H4 (cell line): ENCODE measurements at places on chromosomes 4 and X. TPM values are rescaled to one million over a fixed set of nuclear protein-coding genes. Genes with fewer than 3 reads are reported as not detected.

The ABLIM2 gene
- 0.29 and 0.43 TPM in 2 replicates for total RNA-seq

GRCh38 chr4:59063015-59063720 is 1953.0 kb upstream of the IGFBP7 start:
- no peak for DNase-seq

GRCh38 chr4:123671636-123672404 is 275.2 kb downstream of the SPRY1 start:
- DNase-seq = no peak

DNA sequence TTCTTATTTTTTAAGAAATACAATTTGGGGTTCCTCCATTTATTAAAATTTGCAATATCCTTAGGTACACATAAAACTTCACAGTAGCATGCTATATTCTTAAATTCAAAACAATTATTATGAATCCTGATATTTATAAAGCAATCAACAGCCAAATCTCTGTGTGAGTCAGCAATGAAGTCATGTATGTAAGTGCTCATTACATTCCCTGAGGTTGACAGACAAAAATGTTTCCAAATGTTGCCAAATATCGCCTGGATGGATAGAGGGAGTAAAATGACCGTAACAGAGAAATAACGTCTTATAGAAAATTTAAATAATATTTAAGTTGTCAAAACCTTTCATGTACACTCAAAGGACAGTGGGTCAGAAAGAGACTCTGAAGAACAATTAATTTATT is 220.0 kb downstream of the PCDH18 start:
- DNase-seq = no peak

DNA sequence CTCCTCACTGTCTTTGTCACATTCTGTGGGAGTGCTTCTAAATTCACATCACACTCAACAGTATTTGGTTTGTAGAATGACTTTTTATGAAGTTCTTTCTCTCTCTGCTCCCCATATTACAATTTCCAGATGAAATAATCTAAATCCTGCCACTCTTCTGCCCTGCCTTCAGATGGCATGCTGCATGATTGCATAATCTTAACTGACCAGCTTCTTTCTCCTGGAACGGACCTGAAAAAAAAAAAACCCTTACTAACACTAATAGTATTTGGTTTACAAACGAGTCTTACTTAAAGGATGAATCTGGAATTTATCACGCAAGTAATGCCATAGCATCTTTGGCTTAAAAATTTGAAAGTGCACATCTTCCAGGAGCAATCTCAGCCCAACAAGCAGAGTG is 272.3 kb downstream of the NAF1 start:
- no peak for DNase-seq

- peak; percentile 5 for DNase-seq
These were observed 1538.2 kb downstream of the TECRL start for GRCh38 chr4:62871078-62871477.

DNA sequence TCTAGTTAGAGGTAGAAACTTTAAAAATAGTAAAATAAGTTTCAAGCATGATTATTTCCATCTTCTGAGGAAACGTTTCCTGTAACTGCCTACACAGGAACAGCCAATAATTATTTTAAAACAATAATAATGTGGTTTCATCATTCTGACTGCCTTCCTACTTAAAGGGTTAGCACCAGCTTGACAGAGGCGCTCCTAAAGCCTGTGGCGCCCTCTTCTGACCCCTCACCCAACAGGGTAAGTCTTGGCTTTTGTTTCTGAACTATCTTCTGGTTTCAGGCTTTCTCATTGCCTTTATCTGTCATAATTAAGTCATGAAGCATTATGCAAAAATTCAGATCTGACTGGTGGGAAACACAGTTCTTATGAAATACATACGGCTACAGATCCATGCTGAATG is 96.7 kb downstream of the ITM2A start:
- no peak for DNase-seq

DNA sequence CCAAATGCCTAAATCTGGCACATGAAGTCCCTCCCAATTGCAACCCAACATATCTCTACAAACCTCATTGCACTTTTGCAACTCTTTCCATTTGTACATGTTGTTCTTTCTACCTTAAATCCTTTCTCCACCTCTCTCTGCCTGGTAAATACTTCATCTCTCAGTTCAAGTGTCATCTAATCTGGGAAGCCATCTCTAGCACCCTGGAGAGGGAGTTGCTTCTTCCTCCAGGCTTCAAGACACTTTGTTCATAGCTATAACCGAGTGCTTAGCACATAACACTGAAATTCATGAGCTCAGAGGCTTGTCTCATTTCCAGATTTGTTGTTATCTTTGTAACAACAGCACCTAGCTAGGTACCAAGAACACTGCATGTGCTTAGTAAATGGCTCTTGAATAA is 114.8 kb upstream of the NAP1L5 start:
- DNase-seq = no peak

DNA sequence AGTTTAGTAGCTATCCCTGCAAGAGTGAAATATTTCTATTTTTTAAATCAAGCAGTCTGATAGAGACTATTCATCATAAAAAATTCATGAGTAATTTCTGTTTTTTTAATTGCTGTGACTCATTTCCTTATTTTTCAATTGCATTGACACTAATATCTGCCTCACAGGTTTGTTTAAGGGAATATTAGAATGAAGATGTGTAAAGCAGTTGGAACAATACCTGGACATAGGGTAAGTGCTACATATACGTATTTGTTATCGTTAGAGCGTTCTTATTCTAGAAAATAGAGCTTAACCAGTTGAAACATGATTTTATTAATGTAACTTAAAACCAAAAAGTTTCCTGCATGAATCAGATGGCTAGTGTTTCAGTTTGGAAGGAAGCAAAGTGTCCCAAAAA is 2211.3 kb downstream of the PCDH7 start:
- no peak for DNase-seq

DNA sequence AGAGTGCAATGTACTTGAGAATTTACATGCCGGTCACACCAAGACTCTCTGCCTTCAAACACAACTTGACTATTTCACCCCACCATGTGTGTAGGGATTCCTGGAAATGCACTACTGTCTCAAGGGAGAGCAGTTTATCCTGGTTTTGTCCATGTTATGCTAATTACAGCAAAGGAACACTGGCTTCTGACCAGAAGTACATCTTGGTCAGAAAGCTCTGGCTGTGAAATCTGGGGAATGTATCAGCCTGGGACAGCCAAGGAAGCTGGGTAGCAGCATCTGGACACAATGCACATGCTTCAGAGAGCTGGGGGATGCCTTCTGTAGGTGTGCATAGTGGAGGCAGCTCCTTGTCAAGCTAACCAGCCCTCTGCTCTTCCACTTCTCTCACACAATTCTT is 1432.6 kb upstream of the TENM3 start:
- DNase-seq = no peak

DNA sequence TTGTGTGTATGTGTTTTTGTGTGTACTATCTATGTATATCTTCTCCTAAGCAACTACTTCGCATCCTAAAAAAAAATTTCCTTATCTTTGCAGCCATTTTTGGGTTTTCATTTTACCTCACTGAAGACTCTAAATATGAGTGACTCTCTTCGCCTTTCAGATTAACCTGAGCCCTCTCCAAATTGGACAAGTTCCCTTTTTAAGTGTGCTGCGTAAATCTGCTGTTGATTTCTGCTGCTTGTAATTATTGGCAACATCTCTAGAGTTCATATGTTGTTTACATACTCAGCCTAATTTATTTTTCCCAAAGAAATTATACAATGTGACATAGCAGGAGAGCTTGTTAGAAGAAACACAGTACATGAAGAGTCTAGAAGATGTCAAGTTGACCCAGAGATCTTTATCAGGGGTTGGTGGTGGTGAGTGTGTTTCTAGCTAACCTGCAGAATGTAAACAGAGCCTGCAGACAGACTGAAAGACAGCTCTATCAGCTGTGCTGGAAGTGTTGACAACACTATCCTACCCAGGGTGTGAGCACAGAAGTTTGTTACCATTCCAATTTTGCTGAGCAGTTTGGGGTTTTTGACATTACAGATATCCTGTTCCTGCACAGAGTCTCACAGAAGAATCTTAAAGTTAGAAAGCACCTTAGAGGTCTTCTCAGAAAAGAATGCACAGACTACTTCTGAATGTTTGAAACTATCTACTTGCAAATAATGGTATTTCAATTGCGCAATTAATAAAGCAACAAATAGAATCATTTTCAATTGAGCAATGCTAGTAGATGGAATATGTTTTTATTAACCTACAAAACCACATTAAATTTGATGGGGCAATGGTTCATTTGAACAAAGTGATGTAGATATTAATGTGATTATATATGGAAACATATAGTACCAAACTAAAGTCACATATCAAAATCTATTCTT is 12.5 kb downstream of the SOX3 start:
- no peak for DNase-seq
